Stimulated activated CD8-positive, alpha-beta memory T cell treated with anti-CD3 and anti-CD28 coated beads, Interleukin-7, amount 100 ng/mL, for 1 hour (primary cell): ENCODE measurements at places on chromosomes 12 and 14.
A peak's percentile ranks its signal among the peaks of the same experiment; 100 is the strongest.

GRCh38 chr12:22935090-22935489 is 310.1 kb downstream of the ETNK1 start:
- DNase-seq: no peak

- no peak for DNase-seq
Measured at GRCh38 chr14:75614179-75614578, 35.8 kb downstream of the FLVCR2 start.

- DNase-seq: no peak
Measured at GRCh38 chr12:8455727-8456360, at the start of gene CLEC6A. Gene CLEC6A, plus strand, starts transcription at chr12:8455962. Its CDS starts 150 bp downstream, at chr12:8456112.

DNA sequence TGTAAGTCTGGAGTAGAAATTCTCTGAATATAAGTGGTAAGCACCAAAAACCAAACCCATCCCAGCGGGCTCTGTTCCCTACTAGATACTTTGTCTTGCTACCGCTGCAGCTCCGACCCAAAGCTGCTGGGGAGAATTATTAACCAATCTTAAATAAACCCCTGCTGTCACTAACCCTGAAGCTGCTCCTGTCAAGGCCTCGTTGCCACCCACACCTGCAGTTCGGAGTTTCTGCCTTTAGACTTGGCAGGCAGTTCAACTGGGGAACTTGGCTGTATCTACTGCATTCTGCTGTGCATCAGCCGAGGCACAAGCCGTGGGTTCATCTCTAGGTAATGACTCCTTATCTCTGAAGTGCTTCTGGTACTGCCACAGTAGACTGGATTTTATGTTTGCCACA is 55.5 kb downstream of the PPM1A start:
- no peak for DNase-seq

GRCh38 chr14:92940543-92940942 is 17.6 kb downstream of the CHGA start:
- no peak for DNase-seq

DNA sequence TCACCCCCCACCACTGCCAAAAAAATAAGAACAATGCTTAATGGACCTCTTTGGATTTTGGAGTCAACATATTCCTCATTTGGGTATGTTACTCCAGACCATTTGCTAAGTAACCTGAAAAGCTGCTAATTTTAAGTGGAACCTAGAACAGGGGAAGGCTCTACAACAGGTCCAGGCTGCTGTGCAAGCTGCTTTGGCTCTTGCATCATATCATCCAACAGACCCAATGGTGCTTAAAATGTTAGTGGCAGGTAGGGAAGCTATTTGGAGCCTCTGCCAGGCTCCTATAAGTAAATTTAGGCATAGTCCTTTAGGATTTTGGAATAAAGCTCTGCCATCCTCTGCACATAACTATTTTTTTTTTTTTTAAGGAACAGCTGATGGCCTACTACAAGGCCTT is 132.2 kb upstream of the PMCH start:
- DNase-seq: no peak

- DNase-seq: no peak
Measured at GRCh38 chr14:30779210-30779609, 95.1 kb upstream of the COCH start.

DNA sequence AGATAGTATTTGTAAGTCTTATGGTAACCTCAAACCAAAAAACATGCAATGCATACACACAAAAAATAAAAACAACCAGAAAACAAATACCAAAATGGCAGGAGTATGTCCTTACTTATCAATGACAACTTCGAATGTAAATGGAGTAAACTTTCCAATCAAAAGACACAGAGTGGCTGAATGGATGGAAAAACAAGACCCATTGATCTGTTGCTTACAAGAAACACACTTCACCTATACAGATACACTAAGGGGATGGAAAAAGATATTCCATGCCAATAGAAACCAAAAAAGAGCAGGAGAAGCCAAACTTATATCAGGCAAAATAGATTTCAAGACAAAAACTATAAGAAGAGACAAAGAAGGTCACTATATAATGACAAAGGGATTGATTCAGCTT is 8.7 kb upstream of the DCAF5 start:
- DNase-seq: no peak

DNA sequence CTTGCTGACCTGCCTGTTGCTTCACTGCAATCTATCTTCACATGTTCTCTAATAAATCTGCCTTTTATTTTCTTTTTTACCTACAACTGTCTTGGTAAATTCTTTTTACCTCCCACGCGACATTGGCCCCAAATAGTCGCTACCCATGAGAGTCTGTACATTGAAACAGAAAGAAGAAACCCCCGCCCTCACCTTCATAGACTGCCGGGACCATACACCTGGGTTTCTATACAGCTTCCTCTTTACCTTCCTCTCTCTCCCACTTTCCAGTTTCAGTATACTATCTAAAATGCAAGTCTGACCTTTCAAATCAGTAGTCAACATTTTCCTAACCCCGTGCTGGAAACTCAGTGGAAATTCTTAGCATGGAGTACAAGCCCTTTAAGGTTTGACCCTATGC is 4.8 kb downstream of the SLC8A3 start:
- DNase-seq: no peak

DNA sequence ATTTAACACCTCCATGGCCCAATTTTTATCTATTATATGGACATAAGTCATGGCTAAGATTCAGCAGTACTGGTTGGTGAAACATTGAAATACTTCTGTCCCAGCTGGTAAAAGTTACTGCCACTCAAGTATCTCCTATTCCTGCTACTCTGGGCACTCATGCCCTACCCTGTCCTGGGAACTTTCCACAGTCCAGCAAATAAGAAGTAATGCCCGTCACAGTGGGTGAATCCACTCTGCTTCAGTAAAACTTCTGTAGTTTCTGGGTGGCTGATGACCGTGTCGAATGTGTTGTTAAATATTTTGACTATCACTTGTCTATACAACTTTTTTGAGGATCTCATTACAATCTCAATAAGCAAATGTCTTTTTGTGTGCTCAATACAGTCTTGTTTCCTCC is 209.3 kb upstream of the IGF1 start:
- no peak for DNase-seq

- no peak for DNase-seq
Measured at GRCh38 chr14:105384041-105384557, 14.2 kb upstream of the TEX22 start.

DNA sequence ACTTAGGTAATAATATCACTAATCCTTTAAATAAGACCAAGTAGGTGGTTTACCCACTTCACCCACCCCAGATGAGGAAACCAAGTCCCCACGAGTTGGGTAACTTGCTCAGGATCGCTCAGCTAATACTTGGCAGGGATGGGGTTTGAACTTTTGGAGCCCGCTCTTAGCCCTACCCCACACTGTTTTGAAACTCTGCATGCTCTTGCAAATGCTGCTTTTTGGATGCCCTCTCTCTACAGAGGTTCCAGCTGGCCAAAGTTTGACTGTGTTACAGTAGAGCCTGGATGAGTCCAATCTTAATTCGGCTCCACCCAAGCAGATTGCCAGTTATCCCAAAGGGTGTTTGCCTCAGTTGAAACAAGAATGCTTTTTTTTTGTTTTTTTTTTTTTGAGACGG is 6.8 kb downstream of the PLEKHG3 start:
- DNase-seq: no peak

DNA sequence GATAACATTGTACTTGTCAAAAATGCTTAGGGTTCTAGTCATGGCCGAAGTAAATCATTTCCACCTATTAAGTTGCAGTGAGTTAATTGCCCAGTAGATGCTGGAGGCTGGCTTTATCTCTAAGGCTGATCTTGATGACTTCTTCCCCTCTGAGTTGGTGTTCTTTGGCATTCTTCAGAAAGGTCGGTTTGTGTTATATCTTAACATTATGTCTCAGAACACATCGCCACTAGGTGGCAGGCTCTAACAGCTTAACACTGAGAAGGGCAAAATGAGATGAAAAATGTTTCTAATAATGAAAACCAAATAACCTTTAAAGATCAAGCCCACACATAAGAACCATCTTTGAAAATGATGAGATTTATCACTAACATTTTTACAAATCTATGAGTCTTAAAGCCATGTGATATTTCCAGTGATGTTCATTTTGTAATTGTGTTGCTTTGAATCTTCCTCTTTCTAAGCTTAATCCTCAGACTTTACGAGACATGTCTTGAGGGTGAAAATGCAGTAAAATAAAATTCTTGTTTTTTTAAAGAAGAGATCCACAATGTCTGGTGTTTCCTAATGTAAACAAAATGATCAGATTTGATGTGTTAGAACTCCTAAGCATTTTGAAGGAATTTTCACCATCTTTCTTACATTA is 28.6 kb downstream of the SUDS3 start:
- peak; percentile 35 for DNase-seq

DNA sequence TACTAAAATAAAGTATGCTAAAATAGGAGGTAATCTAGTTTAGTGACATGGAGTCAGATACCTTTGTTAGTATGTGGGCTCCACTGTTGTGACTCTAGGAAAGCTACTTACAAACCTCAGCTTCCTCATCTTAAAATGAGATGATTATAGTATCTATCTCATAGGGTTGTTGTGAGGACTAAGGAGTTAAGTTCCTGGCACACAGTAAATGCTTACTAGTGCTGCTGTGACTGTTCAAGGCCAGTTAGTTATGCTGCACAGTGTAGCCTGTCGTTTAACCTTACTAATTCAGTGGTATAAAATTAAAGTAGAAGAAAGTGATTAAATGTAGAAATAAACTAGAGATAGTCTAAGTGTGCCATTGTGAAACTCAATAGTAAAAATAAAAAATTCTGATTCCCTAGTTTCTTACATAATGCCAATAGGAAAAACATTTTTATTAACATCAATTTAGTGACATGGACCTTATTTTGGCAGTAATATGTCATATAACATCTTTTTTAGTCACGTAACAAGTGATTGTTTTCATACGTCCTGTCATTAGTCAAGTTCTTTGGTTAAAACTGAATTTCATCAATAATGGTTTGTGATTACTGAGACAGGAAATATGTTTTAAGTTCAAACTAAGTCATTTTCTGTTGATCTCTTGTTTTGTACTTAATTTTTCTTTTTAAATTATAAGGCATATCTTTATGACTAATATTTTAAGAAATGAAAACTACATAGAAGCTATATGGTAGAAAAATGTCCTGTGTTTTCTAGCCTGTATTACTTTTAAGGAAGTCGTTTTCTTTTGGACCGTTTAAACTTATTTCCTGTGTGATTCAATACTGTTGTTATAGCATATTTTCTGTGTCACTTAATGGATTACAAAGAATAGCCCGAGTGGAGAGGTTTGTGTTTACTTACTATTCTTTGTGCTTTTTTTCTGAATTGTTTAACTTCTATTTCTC is 74.0 kb downstream of the PCNX1 start:
- no peak for DNase-seq

DNA sequence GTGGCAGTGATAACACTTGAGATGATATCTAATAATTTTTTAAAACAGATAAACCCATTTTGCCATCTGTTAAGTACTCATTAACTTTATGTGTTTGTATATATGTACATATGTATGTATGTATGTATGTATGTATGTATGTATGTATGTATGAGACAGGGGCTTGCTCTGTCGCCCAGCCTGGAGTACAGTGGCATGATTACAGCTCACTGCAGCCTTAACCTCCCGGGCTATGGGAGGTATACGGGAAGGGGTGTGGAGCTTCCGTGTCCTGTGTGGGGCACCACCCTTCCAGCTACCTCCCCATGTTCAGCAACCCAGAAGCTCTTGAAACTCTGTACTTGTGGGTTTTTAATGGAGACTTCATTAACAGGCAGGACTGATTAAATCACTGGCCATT is 116.9 kb downstream of the SCFD1 start:
- DNase-seq: no peak

DNA sequence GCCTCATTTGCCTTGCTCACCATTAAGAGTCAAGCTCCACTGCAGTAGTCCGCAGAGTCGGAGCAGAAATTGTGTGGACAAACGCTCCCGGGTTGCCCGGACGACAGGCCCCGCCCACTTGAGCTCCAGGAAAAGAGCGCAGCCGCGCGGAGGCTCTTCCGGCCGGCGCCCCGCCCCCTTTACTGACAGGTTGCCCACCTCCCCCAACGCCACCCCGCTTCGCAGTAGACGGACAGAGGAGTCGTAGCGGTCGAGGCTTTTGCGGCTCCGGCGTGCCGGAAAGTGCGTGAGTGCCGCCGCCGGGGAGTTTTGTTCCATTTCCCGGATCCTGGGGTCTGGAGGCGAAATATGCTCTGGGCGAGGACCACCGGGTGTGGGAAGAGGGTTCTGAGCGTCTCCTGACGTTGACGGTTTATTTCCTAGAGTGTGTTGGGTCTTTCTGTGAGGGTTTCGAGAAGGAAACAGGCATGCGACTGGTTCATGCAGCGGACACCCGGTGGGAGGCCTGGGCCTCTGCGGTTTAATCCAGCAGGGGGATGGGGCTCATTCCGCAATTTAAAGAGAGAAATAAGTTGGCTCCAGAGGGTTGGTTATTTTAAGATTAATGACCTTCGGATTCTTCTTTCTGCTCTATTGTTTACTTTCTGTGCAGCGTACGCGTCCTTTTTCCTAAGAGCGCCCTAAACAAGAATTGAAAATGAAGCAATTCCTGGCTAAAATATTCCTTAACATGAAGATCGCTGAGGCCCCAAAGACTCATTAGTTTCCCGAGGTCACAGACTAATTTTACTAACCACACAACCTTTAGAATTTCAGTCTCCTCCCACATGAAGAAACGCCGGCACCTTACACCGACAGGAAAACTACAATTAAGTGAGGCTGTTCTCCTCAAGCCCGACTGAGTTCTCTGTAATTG is at the start of the genes DNAI7 and ETFRF1:
Gene DNAI7 (minus strand): TSS at position 105 of the 916 bp plus-strand sequence. CDS start 82 bp downstream, at position 23.
Gene ETFRF1 (plus strand): TSS at position 182 of the 916 bp plus-strand sequence. CDS start 8,720 bp downstream, outside the sequence.
- peak; percentile 95 for DNase-seq
